Cortex of kidney (tissue), 1 donor: ENCODE measurements at places on chromosomes 5 and 9.

DNA sequence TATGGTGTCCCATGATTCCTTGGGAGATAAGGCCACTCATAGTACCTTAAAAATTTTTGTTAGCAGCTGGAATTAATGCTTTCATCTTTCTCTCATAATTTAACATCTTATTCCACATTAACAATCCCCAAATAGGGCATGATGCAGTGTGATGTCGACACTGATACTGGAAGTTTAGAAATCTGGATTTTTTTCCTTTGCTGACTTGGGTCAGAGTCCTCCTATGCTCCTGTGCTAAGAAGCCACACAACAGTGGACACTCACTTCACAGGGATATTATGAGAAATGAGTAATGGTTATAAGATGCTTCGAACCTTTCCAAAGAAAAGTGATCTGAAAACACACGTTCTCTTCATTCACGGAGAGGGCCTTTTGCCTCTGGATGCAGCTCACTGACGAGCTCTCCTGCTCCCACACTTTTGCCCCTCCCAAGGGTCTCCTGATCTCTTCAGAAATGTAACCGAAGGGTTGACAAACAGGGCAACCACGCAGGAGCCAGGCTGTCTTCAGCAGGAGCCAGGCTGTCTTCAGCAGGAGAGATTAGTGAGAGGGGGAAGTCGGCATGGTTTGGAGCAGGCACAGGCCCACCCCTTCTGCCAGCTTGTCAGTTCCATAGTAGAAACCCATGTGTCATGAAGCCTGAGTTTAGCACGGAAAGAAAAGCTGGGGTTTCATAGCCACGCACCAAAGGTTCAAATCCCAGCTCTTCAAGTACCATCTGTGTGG, 247.8 kb downstream of the AOPEP start:
- DNase-seq: no peak

- DNase-seq: no peak
Measured at GRCh38 chr9:34179213-34180136, 632 bp downstream of the UBAP1 start.

DNA sequence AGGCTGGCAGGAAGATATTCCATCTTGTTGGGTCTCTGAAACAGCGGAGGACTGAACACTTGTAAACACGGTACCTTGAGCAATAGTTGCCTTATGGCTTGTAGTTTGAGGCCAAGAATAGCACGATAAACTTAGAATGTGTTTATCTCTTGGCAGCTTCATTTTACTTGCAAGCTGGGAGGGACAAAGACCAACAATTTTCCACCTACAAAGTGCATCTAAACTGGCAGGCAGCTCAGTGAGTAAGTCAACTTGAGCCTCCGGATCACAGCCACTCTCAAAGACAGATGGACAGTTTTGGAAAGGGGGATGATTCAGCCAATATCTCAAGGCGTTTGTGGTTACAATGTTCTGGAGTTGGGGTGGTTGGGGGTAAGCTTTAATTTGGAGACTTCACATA, 652.6 kb downstream of the CETN3 start:
- no peak for DNase-seq

DNA sequence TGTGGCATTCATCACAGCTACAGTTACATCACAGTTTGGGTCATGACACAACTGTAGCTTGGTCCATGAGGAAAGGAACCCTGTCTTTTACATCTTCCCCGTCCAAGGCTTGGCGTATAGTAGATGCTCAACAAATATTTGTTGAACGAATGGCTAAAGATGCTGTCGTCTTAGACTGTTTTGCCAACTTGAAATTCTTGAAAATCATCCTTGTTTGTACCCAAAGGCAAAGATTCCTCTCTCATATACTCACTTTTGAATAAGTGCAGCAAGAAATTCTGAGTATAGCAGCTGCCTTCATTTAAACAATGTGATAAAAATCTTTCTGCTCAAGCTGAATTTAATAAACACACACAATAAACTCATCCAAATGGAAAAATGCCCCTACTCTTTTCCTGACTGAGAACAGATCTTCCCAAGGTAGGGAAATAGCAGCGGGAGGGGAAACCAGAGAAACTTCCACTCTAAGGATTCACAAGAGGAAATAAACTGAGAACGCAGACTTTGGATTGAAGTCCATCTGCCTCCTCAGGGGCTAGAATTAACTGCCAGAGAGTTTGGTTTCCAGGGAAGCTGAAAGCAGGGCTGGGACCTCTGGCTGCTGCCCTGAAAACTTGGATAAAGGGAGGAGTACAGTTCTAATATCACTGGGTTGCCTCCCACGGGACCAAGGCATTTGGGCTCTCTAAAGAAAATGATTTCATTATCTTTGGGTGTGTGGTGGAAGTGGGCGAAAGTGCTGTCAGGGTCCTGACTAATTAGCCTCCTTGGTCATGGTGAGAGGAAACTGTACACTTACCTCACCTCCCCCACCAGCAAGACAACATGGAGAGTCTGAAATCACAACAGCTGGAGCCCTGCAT, 99.1 kb downstream of the DPYSL3 start:
- DNase-seq: no peak

- DNase-seq: no peak
Measured at GRCh38 chr5:173689737-173690360, 73.4 kb upstream of the BOD1 start.

GRCh38 chr5:868428-869135, 17.8 kb upstream of the ZDHHC11 start:
- no peak for DNase-seq

- DNase-seq: no peak
Measured at GRCh38 chr5:159034083-159034824, 65.5 kb downstream of the EBF1 start.

- no peak for DNase-seq
Measured at GRCh38 chr9:116383936-116384335, 230.3 kb downstream of the PAPPA start.

DNA sequence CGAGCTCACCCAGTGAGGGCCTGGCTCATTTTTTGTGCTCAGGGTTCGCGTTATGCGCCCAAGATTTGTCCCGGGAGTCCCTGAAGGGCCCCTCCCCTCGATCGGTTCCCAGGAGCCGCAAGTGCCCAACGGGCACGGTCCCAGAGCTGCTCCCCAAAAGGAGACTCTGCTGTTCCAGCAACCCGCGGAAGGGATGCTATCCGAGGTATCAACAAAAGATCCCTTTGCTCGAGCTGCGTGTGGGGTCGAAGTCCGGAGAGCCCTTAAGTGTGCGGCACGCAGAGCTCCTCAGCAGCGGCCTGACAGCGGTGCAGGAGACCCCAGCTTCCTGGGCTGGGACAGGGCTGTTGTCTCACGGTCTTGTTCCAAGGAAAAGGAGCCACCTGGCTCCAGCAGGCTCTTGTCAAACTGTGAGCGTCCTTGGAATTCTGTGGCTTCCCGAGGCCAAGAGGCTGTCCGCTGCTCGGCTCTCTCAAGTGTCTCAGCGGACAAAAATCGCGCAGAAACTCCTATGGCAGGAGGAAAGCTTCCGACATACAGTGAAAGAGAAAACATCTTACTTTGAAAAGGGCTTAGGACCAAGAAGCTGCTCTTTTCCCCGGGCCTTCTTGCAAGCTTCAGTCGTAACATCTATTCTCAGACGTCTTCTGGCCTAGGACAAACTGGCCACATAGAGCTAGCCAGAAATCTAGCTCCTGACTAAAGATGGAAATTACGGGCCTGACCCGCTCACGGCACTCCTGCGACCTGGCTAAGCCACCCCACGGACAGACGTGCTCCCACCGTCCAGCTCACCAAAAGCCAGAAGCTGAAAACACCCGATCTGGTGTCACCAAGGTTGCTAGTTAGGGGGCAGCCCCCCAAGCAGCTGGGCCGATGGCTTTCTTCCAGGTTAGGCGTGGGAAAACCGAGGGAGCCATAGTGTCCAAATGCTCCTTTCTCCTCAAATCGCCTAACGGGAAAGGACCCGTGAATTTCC, 2.6 kb upstream of the FOXB2 start:
- DNase-seq: no peak

DNA sequence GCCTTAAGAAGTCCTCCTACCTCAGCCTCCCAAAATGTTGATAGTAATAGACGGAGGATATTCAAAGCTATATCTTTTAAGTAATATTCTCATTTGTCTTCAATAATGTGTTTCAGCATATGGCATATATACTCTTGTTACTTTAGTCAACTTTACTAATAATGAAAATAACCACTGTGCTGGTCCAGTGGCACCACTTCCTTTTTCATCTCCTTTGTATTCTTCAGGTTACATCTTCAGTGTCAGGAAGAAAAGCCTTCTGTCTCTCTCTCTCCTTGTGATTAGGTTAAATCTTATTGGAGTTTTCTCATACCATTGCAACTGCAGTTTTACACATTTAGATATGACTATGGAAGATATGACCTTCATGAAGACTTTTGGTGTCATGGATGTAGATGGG, 31.3 kb downstream of the PARP8 start:
- DNase-seq: no peak

DNA sequence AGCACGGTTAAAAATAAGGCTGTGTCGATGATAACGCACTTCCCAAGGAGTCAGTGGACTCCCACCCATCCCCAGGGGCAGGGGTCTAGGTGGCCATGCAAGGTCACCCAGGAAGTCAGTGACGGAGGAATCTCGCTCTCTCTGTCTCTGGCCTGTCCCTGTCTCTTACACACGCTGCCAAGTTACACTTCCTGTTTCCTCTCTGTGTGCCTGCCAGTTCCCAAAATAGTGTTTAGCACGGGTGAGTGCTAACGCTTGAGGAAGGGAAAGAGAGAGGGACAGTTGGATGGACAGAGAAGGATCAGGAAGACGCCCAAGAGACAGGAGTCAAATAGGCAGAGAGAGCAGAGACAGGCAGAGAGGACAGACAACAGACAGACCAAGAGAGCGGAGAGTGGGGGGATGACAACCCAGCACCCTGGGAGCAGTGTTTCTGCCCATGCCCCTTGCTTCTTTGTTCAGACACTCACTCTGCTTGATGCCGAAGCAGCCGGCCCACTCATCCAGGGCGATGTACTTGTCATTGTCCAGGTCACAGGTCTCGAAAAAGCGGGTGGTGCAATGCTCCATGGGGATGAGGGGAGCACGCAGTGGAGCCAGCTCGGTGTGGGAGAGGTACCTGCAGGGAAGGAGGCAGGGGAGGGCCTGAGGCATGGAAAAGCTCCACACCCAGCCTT, 23.0 kb downstream of the SPARC start:
- no peak for DNase-seq

DNA sequence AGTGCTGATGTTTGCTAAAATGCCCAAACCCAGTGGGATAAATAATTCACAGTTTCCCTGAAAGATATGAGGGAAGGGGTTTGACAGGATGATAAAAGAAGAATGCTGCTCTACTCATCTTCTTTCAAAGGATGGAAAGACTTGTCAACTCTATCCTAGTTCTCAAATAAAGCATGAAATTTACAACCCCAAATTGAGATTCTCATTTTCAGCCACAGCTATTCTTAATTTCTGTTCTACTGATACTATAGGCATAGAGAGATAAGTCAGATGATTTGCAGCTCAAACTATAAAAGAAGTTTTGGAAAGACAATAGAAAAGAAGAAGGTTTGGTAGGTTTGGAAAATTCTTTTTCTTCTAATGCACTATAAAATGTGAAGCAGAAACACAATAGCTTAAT, 542.6 kb downstream of the CSNK1G3 start:
- no peak for DNase-seq

- no peak for DNase-seq
Measured at GRCh38 chr5:32501071-32502002, 56.8 kb upstream of the ZFR start.

DNA sequence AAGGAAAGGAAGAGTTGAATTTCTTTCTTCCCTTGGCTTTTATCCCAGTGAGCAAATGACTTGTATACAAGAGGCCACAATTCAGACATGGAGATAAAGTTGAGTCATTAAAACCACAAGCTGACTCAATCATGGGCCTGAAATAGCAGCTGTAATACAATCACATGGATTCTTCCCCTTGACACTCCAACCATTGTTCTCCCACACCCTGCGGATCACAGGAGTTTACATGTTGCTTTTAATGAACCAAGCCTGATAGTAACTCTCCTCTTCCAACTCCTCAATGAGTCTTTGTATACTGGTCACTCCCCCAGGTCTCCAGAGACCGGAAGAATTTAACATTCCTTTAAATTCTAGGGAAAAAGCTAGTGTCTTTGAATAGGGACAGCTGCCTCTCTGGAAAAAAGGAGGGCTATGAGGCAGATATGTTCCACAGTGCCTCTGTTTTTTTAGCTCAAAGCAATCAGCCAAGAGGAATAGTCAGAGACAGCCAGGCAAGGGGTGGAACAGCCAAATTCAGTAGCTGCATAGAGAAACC, 32.4 kb downstream of the PCDHGC5 start:
- DNase-seq: no peak

- no peak for DNase-seq
Measured at GRCh38 chr5:159982421-159983173, 26.3 kb upstream of the TTC1 start.

- DNase-seq: no peak
Measured at GRCh38 chr5:103041071-103041676, 78.8 kb downstream of the GIN1 start.

DNA sequence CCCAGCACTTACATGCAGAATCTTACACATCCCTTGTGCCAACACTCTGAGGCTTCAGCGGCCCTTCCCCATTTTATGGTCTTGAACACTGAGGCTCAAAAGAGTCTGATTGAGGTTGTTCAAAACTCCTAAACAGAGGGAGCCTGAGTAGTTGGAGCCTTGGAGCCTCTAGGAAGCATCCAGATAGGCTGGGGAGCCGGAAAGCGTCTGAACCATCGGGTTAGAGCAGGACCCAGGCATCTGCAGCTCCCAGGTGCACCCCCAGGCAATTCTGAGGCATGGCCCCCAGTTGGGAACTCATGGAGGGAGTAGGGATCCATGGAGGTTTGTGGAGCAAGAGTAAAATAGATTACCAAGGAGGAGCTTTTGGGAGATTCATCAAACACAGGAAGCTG, 3.8 kb downstream of the OLFML2A start:
- no peak for DNase-seq
